NCI-H226 (cell line): ENCODE measurements at places on chromosomes 3 and 15.

- peak; percentile 30 for DNase-seq
These were observed 1.1 kb downstream of the NFKBIZ start for GRCh38 chr3:101850246-101851051.

DNA sequence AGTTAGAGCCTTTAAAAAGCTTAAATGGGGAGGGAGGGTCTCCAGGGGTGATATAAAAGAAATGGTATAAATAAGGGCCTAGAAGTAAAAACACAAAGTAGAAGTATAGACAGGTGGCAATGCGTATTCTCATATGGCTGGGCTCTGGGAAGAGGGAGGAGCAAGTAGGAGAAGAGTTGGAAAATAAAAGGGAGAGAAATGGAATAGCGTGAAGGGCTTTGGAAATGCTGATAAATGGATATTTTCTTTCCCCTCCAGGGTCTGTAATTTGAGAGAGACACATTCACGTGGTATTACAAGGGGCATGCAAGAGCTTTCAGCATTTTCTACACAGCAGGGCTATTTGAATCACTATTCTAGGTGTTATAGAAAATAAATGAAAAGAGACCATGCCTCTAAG is 313.7 kb downstream of the RYR3 start:
- no peak for DNase-seq

GRCh38 chr3:69718866-69719586 is 20.2 kb upstream of the MITF start:
- DNase-seq, result no peak

- no peak for DNase-seq
These were observed 46.9 kb downstream of the GADL1 start for GRCh38 chr3:30847592-30847991.

DNA sequence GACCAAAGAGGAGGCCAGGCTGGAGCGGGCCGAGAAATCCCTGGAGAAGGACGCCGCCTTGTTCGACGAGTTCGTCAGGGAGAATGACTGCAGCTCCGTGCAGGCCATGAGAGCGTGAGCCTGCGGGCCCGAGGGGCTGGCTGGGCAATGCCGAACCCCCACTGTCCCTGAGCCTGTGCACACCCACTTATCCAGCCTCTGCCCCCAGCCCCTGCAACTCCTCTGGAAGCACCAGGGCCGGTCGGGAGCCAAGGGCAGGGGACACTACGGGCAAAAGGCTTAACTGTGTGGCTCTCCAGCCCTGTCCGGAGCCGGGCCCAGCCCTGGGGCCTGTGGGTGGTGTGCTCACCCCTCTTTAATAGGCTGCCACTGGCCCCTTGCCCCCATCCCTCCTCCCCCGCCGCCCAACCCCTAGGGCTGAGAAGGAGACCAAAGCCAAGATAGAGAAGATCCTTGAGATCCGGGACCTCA is 24.0 kb downstream of the CFAP100 start:
- DNase-seq, result no peak

DNA sequence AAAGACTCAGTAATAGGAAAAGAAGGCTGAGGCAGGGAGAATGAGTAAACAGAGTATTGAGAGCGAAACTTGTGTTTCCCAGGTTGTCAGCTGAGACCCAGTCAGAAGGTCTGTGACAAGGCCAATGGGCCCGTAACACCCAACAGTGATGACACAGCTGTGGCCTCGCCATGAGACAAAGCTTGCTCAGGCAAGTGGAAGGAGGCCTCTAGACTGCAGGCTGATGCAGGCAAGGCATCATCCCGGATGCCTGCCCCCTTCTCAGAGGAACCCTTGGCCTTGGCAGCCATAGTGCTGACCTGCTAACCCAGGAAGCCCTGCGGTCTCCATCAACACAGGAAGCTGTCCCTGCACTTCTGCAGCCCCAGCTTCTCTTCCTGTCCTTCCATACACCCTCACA is 15.4 kb downstream of the RAB6B start:
- no peak for DNase-seq

- no peak for DNase-seq
These were observed 9.2 kb upstream of the EPB42 start for GRCh38 chr15:43229977-43230376.

- DNase-seq, result no peak
These were observed 36.4 kb upstream of the MYZAP start for GRCh38 chr15:57555270-57555669.

GRCh38 chr3:159765030-159765859 is 223.4 kb upstream of the IL12A start:
- DNase-seq, result peak; percentile 95
